ENCODE measurements at places on chromosomes 7 and 10.

GRCh38 chr10:17232276-17232960, 4.4 kb downstream of the VIM start:
- DNase-seq: no peak

- no peak for DNase-seq
These were observed 1193.9 kb downstream of the DNAJB9 start for GRCh38 chr7:109763611-109764010.

- DNase-seq: no peak
These were observed 73.8 kb upstream of the BMPER start for GRCh38 chr7:33831389-33832141.

DNA sequence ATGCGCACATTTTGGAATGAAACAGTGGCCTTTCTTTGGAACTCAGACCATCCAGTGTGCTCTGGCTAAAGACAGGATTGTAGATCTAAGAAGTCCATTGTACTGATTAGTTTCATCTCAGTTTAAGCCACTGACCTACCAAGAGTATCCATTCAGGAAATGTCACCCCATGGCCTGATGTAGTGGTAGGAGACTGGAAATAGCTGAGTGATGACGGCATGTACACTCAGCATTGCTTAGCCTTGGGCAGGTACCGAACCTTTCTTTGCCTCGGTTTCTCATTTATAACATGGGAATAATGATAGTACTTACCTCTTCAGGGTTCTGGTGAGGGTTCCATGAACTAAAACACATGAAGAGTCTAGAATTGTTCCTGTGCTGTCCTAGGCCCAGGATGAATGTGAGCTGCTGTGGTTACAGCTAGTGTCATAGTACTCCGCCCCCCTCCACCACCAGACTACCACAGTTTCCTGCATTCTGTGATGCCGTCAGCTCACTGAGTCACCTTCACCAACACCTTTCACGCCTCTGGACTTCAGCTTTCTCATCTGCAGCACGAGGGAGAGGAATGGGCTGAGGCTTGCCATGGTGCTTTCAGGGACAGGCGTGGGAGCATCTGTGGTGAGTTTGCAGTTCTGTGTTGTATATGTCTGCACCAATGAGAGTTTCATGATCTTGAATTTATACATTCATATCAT, 484.0 kb upstream of the GALNT17 start:
- DNase-seq: peak; percentile 60

DNA sequence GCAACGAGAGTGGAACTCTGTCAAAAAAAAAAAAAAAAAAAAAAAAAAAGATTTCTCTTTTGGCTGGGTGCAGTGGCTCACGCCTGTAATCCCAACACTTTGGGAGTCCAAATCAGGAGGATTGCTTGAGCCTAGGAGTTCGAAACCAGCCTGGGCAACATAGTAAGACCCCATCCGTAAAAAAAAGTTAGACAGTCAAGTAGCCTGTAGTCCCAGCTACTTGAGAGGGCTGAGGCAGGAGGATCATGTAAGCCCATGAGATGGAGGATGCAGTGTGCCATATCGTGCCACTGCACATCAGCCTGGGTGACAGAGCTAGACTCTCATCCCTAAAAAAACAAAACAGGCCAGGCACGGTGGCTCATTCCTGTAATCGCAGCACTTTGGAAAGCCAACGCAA, 25.2 kb downstream of the PDLIM1 start:
- DNase-seq: no peak

DNA sequence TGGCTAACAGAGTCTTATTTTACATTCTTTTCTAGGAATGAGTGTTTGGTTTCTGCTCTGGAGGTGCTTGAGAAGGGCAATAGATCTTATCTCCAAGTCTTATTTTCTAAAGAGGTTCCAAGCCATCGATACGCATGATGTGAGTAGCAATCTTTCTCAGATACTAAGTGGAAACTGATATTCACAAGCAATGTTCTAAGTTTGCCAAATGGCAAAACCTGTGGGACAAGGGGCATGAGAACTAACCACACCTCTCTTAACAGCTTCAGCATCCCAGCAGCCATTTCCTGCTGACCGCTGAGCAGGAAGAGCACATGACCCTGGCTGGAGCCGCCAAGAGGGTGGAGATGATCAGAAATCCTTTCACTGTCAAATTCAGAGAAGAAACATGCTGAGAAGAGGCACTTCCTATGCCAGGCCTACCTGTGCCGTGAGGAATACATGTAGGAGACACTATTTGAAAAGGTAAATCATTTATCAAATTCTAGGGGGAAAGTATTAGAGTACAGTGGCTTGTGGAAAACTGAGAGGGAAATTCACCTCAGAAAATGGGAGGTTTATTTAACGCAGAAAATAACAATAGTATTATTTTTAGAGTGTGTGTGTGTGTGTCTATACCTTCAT, 35.2 kb downstream of the CCDC71L start:
- DNase-seq: no peak

GRCh38 chr7:89170628-89171027, 375.1 kb upstream of the TEX47 start:
- no peak for DNase-seq
